ENCODE measurements at places on chromosomes 11 and 22. TPM values are rescaled to one million over a fixed set of nuclear protein-coding genes. Genes with fewer than 3 reads are reported as not detected.

SMIM35 gene
- total RNA-seq, result not detected

MS4A6E gene
- total RNA-seq, result not detected

ASCL2 gene
- not detected for total RNA-seq

SYT7 gene
- 2.0 TPM for total RNA-seq

GAB4 gene
- not detected for total RNA-seq

CDKN1C gene
- total RNA-seq, result 5.6 TPM

EMSY gene
- total RNA-seq, result 17.6 TPM

ADORA2A gene
- 18.6 TPM for total RNA-seq

SYNGR1 gene
- total RNA-seq, result 3.6 TPM

GANAB gene
- total RNA-seq, result 223 TPM

OR52N4 gene
- not detected for total RNA-seq

SCUBE2 gene
- total RNA-seq, result 0.65 TPM

CCDC89 gene
- not detected for total RNA-seq

LDHAL6A gene
- not detected for total RNA-seq

APOBEC3B gene
- 2.9 TPM for total RNA-seq

FAT3 gene
- 0.33 TPM for total RNA-seq

Measured in vein endothelial cell (primary cell).